ENCODE measurements at places on chromosomes 16 and 17.

DNA sequence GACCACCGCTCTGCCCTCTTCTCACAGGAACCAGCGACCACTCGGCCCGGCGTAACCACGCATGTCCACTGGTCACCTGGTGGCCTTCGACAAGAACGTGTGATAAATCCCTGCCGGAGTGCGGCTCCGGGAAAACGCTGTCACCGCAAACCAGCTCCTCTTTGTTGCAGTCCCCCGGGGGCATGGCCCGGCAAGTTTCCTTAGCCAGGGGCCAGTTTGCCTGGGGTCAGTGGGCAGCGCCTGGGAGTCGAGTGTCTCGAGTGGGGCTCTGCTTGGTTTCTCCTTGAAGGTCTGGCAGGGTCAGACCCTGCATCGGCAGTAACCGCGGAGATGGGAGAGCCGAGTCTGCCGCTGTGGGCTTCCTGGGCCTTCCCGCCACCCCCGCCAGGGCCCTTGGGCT is 52.5 kb downstream of the JPH3 start:
- DNase-seq = no peak

DNA sequence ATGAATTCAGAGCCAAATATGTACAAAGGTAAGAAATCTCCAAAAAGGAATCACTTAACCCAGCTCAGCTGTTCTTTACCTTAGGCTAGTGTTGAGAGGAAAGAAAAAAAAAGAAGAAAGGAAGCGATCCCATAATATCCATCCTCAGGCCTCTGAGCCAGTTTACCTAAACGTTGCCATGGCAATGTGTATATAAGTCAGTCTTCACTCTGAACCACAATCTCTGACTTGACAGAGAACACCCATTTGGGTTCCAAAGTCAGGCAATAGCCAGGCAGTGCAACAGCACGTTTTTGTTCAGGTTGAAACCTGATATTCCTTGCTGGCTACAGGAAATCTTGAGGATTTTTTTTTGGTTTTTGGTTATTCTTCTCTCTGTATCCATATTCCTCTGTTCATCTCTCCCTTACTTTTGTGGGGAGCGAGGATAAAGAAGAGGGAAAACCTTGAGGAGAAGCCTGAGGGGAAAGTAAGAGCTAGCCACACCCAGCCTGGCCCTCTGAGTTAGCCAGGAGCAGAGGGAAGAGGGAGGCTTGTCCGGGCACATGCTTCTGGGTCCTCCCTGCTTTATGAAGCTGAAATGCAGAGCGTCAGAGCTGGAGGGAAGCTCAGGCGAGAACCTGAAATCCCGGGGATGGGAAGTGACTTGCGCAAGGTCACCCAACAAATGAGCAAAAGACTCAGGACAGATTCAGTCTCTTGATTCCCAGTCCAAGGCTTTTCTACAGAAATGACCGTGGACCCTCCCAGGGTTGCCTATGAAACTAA is 152.7 kb downstream of the SOX9 start:
- no peak for DNase-seq

DNA sequence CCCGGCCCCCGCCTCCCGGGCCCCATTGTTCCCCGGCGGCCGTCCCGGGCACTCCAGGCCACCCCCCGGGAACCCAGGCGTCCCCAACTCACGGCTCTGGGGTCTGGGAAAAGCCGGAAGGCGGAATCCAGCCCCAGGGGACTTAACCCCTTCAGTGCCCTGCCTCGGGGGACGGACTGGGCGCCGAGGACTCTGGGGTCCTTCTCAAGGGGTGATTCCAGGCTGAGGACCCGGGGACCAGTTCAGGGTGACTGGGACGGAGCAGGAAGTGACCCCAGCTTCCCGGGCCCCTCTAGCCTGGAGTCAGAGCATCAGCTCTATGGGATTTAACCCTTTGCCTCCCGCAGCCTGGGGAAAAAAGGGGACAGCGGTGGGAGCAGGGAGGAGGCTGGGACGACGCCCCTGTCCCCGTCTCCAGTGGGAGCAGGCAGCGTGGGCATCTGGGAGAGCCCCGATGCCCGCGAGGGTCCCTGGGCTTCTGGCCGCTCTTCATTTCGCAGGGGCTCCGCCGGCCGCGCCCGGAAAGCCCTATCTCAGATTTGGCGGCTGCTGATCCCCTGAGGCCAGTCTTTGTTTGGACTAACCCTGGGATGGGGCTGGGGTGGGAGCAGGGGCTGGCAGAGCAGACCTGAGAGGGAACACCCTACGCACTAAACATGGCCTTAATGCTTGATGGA is at the start of gene ZNF629:
Gene ZNF629, minus strand, starts transcription at position 270 of the 677 bp plus-strand sequence. CDS start 2,723 bp downstream, outside the sequence.
- peak; percentile 54 for DNase-seq

- no peak for DNase-seq
Measured at GRCh38 chr16:55468352-55468990, 10.5 kb upstream of the MMP2 start.

DNA sequence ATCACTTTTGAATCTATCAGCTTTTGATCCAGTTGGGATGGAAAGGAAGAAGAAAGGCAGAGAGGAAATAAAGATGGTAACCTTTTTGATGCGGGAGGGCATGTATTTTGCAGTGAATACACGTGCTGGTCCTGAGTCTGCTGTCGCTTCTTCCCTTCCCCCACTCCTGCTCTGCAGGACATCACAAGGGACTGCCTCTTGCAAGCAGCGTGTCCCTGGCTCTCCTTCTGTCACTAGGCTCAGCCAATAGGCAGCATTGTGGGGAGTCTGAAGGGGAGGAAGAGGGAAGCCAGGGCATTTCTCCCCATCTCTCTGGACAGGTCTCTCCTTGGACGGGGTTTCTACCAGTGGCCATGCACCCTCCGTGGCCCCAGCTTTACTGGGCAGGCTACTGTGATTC is 15.7 kb upstream of the WFDC1 start:
- DNase-seq = no peak

DNA sequence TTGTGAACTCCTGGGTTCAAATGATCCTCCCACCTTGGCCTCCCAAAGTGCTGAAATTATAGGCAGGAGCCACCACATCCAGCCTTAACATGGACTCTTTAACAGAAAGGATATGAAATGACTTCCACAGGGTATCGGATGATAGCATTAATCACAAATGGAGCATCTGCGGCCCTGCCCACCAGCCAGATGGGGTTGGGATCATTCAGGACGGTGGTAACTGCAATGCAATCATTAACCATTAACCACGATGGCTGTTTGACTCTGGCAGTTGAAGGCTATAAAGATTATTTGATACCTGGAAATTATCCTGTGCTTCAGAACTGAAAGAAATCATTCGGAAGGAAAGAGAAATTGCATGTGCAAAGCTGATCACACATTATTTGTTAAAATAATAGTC is 5.3 kb upstream of the CHST5 start:
- DNase-seq = no peak

DNA sequence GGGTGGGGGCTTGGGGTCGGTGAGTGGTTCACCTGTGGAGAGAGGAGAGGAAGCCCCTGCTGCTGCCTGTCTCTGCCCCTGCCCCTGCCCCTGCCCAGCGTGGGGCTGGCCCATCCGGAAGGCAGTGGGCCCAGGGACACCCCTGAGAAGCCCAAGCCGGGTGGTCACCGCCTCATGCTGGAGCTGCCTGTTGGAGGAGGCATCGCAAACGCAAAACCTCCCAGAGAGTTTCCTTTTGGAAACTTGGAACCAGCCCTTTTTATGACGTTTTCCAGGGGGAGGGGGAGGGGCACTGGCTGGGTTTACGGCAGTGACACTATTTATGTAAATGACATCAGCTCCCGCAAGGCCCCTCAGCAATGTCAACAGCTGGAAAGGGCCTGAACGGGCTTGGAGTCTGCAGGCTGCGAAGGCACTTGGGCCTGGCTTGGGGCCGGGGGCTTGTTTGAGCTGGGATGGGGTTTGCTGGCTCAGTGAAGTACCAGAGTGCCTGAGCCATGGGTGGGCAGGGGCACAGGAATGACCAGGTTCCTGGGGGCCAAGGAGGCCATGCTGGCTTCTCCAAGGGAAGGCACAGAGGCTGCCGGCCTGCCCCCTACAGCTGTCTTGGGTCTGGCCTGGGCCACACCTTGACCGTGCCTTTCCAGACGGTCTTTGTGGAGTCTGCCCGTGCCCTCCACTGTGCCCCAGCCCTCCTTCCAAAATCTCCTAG is 219.5 kb downstream of the NTN1 start:
- no peak for DNase-seq

DNA sequence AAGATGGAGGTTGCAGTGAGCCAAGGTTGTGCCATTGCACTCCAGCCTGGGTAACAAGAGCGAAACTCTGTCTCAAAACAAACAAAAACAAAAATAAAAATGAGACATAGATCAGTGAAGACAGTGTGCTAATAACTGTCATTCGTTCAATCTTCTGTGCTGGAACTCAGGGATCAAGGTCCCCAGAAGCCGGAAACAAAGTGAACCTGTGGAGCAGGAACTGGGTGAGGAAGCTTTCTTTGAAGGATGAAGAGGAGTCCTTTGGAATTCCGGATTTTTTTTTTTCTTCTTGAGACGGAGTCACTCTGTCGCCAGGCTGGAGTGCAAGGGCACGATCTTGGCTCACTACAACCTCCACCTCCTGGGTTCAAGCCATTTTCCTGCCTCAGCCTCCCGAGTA is 2.1 kb upstream of the SLC2A4 start:
- no peak for DNase-seq

GRCh38 chr16:49491106-49491670 is 117.6 kb downstream of the C16orf78 start:
- DNase-seq = no peak

GRCh38 chr17:5630434-5630833 is 46.1 kb upstream of the NLRP1 start:
- DNase-seq = no peak

DNA sequence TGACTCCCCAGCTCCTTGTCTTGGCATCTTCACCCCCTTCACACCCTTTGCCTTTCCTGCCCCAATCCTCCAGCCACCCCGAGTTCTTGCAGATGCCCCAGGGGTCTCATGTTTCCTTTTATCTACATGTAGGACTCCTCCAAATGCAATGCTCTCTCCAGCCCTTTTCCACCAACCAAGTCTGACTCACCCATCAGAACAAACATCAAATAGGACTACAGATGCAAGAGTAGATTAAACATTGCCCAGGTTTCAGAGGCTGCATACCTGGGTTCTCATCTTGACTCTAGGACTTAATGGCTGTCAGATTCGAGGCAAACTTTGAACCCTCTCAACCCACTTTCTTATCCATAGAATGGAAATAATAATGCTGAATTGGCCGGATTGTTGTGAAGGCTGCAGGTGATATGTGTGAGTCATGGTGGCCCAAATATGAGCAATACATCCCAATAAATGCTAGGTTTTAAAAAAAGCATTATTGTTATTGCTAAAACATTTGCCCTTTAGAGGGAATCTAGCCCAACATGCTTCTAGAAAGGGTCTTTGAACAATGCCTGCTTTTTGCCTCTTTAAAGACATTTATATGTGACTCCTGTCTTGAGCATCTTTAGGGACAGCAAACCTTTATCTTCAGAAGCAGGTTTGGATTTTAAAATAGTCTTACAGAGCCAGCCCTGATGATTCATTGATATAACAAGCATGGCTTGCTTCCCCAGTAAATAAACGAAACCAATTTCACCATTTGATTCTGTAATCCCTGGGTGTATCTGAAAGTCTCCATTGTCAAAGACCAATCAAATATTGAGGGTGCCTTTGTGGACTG is 310.1 kb downstream of the FOXL1 start:
- no peak for DNase-seq

DNA sequence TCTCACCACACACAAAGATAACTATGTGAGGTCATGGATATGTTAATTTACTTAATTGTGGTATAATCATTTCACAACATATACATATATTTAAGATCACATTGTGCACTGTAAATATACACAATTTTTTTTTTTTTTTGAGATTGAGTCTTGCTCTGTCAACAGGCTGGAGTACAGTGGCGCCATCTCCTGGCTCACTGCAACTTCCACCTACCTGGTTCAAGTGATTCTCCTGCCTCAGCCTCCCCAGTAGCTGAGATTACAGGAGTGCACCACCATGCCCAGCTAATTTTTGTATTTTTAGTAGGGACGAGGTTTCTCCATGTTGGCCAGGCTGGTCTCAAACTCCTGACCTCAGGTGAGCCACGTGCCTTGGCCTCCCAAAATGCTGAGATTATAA is 11.5 kb upstream of the PRSS54 start:
- DNase-seq = no peak

DNA sequence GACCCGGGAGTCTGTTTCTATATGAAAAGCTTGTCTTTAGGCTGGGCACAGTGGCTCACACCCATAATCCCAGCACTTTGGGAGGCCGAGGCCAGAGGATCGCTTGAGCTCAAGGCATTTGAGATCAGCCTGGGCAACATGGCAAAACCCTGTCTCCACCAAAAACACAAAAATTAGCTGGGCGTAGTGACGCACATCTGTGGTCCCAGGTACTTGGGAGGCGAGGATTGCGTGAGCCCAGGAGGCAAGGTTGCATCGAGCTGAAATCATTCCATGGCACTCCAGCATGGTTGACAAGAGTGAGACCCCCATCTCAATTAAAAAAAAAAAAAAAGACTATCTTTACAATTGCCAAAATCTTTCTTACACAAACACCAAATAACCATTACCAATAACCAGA is 22.7 kb upstream of the RFFL start:
- no peak for DNase-seq

DNA sequence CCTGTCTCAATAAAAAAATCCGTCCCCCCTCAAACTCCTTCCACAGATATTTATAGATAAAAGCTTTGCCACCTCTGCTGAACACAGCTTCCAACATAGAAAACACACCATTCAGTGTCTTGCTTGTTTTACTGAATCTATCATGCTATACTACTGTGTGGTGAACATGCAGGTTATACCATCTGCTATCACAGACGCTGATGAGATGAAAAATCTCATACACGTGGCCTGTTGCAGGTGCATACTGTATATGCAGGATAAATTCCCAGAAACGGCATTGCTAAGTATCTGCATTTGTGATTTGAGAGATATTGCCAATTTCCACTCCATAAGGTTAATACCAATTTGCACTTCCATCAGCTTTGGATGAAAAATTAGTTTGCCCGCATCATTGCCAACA is 30.4 kb upstream of the IL34 start:
- no peak for DNase-seq

DNA sequence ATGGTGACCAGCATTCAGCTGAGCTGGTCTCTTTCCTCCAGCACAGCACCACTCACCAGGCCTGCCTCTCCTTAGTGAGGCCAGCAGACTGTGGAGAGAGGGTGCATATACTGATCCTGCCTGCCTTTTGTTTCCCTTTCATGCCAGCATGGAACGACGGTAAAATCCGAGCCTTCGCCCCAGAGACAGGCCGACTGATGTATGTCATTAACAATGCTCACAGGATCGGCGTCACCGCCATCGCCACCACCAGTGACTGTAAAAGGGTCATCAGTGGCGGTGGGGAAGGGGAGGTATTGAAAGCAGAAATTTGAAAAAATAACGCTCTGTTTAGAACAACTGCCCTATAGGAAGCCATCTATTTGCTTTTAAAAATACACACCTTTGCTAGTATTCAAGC is 12.6 kb upstream of the USP43 start:
- DNase-seq = no peak

GRCh38 chr17:50676065-50676975 is 31.4 kb downstream of the ANKRD40 start:
- DNase-seq = no peak

GRCh38 chr17:9237053-9237410 is 215.7 kb downstream of the NTN1 start:
- no peak for DNase-seq

- DNase-seq = peak; percentile 19
Measured at GRCh38 chr17:8994319-8994718, 27.0 kb upstream of the NTN1 start.

All from SW 1271 (cell line).